ENCODE measurements at places on chromosomes 3 and 15.
A peak's percentile ranks its signal among the peaks of the same experiment; 100 is the strongest.

DNA sequence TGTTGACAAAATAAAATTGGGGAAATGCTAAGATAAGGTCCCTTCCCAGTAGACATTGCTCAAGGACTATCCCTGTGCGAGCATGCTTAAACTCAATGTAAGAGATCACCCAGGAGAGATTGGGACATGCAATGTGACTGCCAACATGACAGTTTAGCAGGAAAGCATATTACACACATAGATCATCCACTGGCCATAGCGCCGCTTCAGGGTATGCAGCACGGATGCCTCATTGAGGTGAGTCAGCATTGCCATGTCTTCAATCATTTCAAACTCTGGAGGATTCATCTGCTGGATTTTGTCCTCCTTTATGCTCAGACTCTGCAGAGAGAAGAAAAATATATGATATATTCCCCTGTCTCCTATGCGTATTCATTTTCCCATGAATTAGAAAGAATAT, 8.9 kb downstream of the MYH15 start:
- DNase-seq: no peak

GRCh38 chr15:66085128-66085527, 168.4 kb downstream of the MEGF11 start:
- no peak for DNase-seq

DNA sequence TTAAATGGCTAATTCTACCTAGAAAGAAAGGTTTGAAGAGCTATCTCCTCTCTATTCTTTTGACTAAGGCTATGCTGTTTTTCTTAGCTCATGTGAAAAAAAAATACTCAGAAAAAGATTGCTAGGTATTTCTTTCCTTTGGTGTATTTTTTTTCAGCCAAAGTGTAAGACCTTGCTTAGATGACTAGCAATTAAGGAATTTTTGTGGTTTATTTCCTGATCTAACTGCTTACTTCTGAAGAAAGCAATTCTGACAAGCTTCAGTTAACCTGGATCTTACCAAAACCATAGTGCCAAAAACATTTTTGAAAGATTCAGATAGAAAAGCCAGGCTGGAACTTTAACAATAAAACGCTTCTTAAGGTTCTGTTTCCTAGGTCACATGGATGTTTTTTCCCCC, 315.6 kb downstream of the SOX2 start:
- DNase-seq: no peak

- peak; percentile 65 for DNase-seq
Observed at GRCh38 chr3:114362815-114363214, 69.0 kb downstream of the TIGIT start.

DNA sequence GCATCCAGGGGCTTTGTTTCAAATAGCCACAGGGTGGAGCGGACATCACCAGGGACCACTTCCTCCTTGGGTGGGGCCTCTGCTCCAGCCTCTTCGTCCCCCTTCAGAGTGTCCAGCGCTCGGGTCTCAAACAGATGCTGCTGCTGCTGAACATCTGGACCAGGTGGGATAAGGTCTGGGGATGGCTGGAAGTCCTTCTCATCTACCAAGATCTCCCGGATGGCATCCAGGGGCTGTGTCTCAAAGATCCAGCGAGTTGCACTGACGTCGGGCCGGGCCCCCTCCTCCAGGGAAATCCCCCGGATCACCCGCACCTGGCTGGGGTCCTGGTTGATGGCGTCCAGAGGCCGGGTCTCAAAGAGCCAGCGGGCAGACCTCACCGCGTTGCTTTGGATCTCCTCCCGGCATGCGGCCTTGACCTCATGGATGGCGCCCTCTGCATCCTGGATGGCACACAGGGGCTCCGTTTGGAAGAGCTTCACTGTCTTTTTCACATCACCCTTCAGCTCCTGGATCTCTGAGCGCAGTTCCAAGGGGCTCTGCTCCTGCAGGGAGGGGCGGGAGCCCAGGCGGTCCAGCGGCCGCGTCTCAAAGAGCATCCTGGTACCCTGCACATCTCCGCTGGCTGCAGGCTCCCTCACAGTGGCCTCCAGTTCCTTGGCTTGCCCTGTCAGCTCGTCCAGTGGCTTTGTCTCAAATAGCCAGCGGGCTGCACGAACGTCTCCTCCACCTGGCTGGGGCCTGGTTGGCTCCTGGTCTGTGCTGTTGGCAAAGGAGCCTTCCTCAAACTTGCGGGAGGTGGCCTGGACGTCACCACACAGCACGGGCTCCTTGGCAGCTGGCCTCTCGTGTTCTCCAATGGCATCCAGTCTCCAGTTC, 3.9 kb downstream of the XIRP1 start:
- no peak for DNase-seq

DNA sequence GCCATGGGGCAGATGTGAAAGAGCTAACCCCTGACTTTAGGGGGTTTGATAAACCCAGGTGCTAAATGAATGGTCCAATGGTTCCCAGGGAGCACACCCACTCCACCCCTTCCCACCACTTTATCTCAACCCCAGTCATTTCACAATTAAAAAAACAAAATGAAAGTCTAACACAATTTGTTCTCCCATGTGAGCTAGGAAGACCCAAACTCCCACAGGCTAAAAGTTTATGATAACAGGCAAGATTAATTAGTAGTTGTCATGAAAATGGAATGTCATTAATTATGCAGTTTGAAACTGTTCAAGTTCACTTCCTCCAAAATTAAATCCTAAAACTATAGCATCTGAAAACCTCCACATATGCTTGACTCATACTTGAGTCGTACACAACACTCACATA, 63.3 kb upstream of the TPM1 start:
- DNase-seq: no peak

GRCh38 chr3:60855250-60855649, 396.0 kb downstream of the FHIT start:
- DNase-seq: no peak

DNA sequence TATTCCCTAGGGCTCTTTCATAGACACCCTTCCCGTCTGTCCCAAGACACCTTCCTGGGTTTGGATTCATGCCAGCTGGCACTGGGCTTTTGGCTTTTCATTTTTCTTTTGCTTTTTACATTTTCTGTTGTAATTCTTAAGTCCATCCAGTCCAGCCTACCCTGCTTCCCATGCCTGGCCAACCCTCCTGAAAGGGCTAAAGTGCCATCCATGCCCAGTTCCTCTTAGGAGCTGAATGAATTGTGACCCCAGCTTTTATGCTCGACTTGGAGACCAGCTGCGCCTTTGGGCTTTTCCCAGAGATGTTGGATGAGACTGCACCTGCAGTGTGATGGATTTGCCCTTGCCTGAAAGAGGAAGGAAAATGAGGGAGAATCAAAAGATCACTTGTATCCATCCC, 25.8 kb downstream of the LRRN1 start:
- DNase-seq: no peak

GRCh38 chr15:54159012-54159411, 180.8 kb downstream of the UNC13C start:
- no peak for DNase-seq

All from foreskin fibroblast (primary cell).